ENCODE measurements at places on chromosomes 1 and 21. TPM values are rescaled to one million over a fixed set of nuclear protein-coding genes. Genes with fewer than 3 reads are reported as not detected.

DNA sequence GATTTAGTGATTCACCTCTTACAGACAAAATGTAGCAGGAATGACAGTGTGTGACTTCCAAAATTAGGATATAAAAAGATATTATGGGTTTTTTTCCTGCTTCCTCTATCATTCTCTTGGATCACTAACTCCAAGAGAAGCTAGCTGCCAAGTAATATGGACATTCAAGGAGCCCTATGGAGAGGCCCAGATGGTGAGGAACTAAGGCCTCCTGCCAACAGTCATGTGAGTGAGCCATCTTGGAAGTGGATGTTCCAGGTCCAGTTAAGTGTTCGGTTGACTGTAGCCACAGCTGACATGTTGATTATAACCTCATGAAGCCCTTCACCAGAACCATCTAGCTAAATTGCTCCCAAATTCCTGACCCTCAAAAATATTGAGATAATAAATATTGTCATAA, 38.8 kb downstream of the CD160 start:
- no peak for DNase-seq

The DENND1B gene
- 16.1 TPM for total RNA-seq

- no peak for DNase-seq
Measured at GRCh38 chr1:83559129-83559840, 439.6 kb downstream of the TTLL7 start.

DNA sequence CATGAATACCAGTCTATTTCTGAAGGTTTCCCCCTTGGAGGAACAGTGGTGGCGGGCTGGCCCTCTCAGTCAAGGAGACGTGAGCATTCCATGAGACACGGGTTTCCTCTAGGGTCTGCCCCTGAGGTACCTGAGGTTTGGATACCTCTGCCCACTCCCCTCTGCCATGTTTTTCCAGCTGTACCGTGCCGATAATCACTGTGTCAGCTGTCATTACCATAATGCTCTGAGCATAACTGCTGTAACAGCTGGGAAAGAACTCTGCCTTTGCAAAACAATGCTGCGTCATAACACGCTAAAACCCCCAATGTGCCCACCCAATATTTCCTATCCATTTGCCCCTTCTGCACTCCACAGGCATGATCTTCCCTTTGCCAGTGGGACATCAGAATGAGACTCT, 425.1 kb downstream of the KIF26B start:
- DNase-seq: no peak

The CDCA8 gene
- 10.3 TPM for total RNA-seq

- DNase-seq: no peak
Measured at GRCh38 chr1:12572522-12572921, 45.5 kb downstream of the DHRS3 start.

GRCh38 chr1:103783944-103784377, 34.3 kb downstream of the AMY1C start:
- no peak for DNase-seq

DNA sequence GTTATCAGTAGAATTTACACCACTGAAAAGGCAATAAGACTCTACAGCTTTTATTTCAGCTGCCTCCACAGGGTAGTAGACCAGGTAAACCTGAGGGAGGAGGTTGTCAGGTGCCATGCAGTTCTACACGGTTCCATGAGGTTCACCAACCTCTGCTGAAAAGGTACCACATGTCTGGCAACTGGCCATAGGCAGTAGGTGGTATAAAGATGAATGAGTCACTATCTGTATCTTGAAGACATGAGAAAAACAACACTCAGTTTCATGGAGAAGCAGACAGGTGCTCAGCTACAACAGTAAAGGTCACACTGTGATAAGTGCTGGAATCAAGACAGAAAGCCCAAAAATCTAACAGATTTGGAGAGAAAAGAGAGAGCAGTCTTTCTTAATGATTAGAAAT, 145.4 kb downstream of the PTGER3 start:
- DNase-seq: no peak

All from SJSA1 (cell line).